ENCODE measurements at places on chromosomes 5 and 9.

- no peak for DNase-seq
Observed at GRCh38 chr5:66769839-66770617, 173.8 kb downstream of the MAST4 start.

DNA sequence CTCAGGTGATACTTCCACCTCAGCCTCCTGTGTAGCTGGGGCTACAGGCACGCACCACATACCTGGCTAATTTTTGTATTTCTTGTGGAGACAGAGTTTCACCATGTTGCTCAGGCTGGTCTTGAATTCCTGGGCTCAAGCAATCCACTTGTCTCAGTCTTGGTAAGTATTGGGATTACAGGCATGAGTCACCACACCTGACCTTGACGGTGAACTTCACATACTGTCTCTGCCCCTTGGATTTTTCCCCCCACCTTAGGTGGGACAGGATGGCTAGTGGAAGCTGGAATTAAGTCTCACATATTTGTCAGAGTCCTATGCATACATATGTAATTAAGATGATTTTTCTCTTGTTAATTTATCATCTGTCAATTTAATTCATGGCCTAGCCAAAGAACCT lies 20.9 kb upstream of the RFK start:
- DNase-seq: no peak

GRCh38 chr5:37771203-37771611 lies 68.6 kb downstream of the GDNF start:
- DNase-seq: no peak

- DNase-seq: no peak
Observed at GRCh38 chr5:144979516-144980264, 809.0 kb downstream of the KCTD16 start.

DNA sequence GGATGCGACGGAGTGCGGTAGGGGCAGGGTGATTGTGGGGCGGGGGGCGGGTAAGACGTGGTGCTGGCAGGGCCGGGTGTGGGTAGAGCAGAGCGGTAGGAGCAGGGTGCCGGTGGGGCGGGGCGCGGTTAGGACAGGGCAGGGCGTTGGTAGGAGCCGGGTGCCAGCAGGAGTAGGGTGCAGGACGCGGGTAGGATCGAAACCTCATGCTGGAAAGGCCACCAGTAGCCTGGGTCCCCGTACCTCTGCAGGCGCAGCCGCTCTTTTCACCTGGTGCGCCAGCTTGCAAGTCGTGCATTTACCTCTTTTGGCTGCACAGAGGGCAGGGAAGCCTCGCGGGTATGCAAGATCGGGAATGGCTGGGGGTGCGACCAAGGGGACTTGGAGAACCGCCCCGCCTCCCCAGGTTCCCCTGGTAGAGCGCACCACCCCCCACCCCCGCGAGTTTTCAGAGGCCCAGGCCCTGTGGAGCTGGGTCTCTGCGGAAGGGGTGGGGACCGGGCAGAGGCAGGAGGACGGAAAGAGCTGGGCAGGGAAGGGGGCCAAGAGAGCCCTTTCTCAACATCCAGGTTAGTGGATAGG lies 104.8 kb upstream of the SIMC1 start:
- DNase-seq: no peak

- no peak for DNase-seq
Observed at GRCh38 chr5:138712324-138712723, 40.9 kb upstream of the CTNNA1 start.

DNA sequence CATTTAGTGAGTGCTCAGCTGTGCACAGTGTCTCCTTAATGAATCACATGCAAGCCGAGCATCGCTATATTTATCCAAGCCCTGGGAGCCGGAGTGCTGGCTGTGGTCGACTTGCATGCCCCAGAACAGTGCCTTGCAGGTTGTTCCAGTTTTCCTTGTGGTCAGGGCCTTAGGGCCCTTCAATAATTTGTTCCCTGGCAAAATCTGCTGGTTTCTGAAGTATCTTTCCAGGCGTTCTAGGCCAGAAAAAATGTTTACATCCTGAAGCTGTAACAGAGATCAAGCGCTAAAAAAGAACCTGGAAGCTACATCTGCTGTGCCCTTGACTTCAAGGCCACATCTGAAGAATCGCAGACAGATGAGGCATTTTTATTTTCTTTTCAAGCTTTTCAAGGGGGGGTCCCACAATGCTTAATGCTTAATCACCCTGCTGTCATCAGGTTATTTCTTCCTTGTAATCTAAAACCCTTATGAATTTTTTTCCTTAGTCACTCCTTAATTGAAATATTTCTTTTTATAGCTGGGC lies 105.8 kb downstream of the DOCK2 start:
- DNase-seq: no peak

DNA sequence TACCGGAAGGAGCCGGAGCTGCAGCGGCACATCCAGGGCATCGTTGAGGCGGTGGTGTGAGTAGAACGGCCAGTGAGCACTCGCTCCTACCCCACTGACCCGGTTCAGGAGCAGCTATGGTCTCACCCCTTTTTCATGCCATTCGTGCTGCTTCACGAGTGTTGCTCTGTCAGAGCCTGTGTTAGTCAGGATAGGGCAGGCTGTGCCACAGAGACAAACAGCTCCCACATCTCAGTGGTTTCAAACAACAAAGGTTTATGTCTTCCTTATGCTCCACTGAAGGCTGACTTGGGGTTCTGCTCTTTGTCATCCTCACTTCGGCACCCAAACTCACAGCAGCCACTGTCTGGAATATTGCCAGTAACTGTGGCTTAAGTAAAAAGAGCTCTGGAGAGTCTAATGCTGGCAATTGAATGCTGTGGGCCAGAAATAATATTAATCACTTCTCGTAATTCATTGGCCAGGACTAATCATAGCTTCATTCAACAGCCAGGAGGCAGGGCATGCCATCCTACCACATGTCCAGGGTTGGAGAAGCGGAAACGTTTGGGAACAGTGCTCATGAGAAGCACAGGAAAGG lies 28.4 kb downstream of the ARHGEF37 start:
- no peak for DNase-seq

DNA sequence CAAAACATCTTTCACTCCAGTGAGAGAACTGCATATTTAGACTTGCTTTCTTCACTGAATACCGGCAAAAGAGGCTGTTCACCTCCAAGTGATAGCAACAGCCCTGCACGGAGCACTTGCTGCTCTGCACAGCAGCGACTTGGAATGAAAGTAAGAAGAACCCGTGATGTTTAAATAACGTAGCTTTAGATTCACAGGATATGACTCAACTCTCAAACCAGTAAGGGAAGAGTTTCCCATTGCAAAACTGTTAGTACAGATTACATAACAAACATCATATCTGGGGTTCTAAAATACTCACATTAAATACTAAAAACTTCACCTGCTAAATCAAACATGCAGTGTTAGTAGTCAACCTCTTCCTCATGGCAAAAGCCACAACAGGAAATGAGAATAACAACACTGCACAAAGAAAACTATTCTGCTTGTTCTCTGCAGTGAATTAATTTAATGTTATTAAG lies 203.4 kb downstream of the MCTP1 start:
- peak; percentile 8 for DNase-seq

- no peak for DNase-seq
Observed at GRCh38 chr5:166441-167372, 24.6 kb upstream of the LRRC14B start.

GRCh38 chr9:34983209-34983608 lies 6.3 kb upstream of the DNAJB5 start:
- no peak for DNase-seq

- DNase-seq: no peak
Observed at GRCh38 chr5:62448528-62448927, 36.0 kb downstream of the IPO11 start.

- no peak for DNase-seq
Observed at GRCh38 chr5:1463326-1464095, 18.3 kb upstream of the SLC6A3 start.

DNA sequence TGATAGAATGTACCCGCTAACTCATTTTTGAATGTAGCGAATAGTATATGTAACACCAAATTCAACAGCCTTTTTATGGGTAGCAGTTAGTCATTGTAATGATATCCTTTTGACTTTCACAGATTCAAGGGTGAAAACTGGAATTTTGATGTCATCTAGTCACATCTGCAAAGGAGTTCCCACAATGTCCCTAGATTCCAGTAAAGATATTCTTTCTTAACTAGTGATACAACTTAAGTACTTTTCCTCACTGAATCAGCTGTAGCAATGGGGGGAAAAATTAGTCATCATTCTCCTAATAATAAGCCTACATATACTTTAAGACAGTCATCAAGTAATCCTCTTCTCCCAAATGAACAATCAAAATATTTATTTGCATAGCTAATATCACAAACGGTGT lies 11.5 kb upstream of the SSBP2 start:
- no peak for DNase-seq

DNA sequence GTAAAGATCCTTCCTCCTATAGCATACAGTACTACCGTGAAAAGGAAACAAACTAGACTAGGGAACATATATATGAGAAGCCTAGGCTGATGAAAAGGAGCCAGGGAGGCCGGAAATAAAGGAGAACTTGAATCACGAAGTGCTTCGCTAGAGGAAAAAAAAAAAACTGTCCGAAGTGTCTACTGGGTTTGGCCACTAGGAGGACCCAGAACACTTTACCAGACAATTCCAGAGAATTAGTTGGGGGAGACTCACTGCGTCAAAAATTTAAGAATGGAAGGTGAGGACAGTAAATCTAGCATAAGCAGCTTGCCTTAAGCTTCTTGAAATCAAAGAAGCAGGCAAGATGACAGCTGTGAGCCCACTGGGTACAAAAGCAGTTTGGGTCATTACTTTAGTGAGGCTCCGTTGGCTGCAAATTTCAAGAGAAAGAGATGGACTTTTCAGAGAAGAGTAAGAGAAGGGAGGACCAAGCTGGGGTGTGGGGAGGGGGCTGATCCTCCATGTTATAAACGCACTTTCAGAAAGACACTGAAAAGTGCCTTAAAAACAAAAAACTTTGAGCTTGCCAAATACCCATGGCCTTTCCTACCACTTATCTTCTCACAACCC lies 47.4 kb downstream of the P4HA2 start:
- DNase-seq: no peak

- no peak for DNase-seq
Observed at GRCh38 chr5:172008689-172009141, 2.3 kb upstream of the FBXW11 start.

DNA sequence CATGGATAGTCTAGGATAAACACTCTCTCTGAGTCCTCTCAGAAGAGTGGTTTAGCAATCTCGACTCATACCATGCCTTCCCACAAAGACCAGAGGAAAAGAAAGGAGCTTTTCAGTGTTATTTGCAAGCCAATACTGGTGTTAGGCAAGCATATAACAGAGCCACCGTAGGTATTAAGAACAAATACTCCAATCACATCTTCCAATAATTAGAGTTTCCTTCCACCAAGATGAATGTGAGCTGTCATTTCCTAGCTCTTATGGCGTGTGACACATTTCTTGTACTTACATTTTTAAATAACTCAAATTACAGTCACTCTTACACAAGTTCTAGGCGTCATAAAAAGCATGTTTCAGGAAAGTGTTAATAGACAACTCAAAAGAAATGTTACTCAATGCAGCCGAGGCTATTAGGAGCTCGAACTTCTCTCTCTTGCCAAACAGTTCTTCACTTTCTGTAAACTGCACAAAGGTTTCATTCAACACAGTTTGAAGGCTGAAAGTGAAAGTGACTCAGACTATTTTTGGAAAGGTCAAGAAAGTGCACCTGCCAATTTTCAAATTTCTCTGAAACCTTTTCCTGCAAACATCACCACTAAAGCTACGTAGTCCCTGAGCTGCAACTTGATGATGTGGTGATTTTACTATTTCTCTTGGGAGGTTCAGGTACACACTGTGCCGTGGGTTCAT lies 153.8 kb downstream of the AUH start:
- no peak for DNase-seq

- no peak for DNase-seq
Observed at GRCh38 chr5:32254881-32255539, 57.7 kb downstream of the MTMR12 start.

- DNase-seq: no peak
Observed at GRCh38 chr9:85158512-85158911, 489.0 kb downstream of the NTRK2 start.

- DNase-seq: no peak
Observed at GRCh38 chr5:664343-664993, 28.7 kb downstream of the TPPP start.

DNA sequence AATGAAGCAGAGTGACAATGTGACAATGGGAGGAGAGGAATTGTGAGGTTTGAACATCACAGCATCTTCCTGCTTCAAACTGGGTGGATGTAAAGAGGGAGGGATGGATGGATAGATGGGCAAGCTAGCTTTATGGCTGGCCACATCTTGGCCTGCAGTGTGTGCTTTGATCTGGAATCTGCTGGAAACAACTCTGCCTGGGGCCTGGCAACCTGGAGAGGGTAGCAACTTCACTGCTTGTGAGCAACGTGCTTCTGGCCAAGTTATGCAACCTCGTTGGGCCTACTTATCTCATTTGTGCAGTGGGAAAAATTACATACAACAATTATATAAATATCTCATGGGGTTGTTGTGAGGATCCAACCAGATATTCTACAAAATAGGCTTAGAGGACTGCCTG lies 5.3 kb downstream of the IL9 start:
- no peak for DNase-seq

DNA sequence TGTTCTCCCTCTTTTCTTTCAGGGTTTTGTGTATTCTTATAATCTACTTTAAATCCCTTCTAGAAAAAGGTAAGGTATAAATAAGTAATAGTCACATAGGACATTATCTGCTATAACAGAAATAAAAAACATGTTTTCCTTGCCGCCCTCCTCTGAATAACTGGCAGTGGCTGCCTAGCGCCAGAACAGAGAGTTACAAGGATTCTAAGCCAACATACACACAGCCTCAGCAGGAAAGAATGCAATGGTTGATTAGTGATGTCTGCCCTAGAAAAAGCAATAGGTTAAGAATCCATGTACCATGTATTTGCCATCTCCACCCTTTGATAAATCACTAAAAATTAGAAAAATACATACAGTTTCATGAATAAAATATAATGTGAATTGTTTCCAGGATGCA lies 4.9 kb downstream of the MED27 start:
- DNase-seq: no peak

- DNase-seq: no peak
Observed at GRCh38 chr5:34928267-34928666, 1.1 kb upstream of the DNAJC21 start.

DNA sequence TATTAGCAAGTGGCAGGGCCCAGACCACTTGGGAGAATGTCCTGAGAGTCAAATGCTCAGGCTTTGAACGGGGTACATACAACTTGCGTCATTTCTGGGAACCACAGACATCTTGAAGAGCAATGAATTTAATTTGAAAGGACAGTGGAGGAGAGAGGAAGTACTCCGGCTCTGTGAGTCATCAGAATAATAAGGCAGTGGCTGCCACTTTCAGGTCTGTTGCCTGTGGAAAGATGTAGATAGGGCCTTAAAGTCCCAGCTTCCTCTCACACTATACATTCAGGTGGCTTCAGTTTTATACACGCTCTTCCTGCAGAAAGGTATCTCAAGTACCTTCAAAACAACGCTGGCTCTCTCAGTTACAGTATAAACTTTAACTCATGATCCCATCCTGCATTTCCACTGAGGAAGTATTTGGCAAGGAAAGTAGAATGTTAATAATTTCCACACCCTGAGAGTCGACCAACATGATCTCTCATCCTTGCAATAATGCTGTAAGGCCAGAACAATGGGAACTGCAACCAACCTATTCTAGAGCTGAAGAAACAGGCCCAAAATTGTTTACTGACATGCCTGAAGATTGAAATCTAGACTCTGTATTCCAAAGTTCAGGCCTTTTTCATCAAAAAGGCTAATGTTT lies 6.8 kb upstream of the PRUNE2 start:
- no peak for DNase-seq

- DNase-seq: no peak
Observed at GRCh38 chr5:134511796-134512660, 13.4 kb upstream of the JADE2 start.

GRCh38 chr9:80679916-80680315 lies 1009.4 kb downstream of the TLE1 start:
- DNase-seq: no peak

GRCh38 chr9:88406051-88406450 lies 17.8 kb downstream of the SPIN1 start:
- DNase-seq: no peak
